ENCODE measurements at places on chromosomes 2 and 18.

GRCh38 chr2:230134496-230135129 lies 65.9 kb upstream of the SLC16A14 start:
- no peak for DNase-seq

GRCh38 chr2:28395334-28396061 lies 2.8 kb downstream of the FOSL2 start:
- DNase-seq, result no peak

- no peak for DNase-seq
These were observed 13.6 kb downstream of the DCAF17 start for GRCh38 chr2:171447675-171448074.

GRCh38 chr18:78818961-78819360 lies 160.7 kb upstream of the SALL3 start:
- DNase-seq, result no peak

GRCh38 chr2:161172901-161173540 lies 12.8 kb downstream of the TANK start:
- DNase-seq, result no peak

DNA sequence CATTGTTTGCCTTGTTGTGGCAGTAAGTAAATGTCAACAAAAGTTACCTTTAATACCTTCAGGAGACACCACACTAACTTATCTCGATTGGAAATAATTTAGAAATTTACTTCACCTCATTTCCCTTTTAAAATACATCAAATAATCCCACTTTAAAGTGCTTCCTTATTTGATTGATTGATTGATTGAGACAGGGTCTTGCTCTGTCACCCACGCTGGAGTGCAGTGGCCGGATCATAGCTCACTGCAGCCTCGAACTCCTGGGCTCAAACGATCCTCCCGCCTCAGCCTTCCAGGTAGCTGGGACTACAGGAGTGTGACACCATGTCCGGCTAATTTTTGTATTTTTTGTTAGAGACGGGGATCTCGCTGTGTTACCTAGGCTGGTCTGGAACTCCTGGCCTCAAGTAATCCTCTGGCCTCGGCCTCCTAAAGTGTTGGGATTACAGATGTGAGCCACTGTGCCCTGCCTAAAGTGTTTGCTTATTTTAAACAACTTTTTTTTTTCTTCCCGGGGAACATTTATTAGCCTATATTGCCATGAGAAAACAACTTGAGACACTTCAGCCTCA lies 12.0 kb upstream of the PAX3 start:
- DNase-seq, result no peak

- DNase-seq, result no peak
These were observed 500.7 kb downstream of the RIT2 start for GRCh38 chr18:42614619-42615293.

GRCh38 chr2:139737659-139738058 lies 957.5 kb upstream of the NXPH2 start:
- DNase-seq, result no peak

GRCh38 chr2:20191714-20192569 lies 33.0 kb downstream of the SDC1 start:
- no peak for DNase-seq

GRCh38 chr2:115746151-115746550 lies 1303.7 kb downstream of the DPP10 start:
- no peak for DNase-seq

GRCh38 chr18:57928466-57928865 lies 115.6 kb upstream of the NEDD4L start:
- no peak for DNase-seq

GRCh38 chr2:112251271-112251670 lies 3.6 kb downstream of the ZC3H8 start:
- no peak for DNase-seq

DNA sequence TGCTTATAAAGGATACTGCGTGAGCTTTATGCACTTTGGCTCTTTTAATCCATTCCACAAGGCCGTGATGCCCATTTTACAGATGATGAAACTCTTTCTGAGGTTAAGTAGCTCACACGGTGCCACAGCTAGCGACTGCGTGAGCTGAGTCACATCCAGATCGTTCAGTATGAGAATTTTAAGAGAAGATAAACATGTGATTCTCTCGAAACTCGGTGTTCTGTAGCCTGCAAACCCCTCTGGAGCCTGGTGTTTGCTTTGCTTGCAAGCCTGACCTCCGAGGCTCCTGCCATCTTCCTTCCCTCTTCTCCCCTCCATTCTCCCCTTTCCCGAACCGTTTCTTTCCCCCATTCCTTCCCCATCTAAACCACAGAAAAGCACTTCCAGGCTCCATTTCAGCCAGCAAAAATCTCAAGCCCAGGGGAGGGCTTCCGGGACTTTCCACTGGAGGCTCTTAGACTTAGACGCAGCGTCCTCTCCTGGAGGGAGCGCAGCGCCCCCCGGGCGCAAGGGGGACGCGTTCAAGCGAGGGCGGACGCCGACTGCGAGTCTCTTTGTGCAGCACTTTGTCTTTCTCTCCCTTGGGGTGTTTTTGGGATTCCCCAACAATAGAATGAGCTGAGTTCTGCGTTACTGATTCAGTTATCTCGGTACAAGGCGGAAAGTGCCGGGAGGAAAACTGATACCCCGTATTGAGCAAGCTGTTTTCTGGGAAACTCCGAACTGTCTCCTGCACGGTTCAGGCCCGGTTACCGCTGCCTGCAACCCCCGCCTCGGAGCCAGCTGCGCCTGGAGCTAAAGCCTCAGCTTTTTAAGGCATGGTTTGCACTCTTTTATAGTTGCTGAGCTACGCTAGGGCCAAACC lies 38.0 kb downstream of the CYP1B1 start:
- peak; percentile 23 for DNase-seq

- DNase-seq, result no peak
These were observed 82.6 kb upstream of the ODC1 start for GRCh38 chr2:10530607-10531239.

GRCh38 chr2:54394392-54394791 lies 61.7 kb upstream of the SPTBN1 start:
- no peak for DNase-seq

DNA sequence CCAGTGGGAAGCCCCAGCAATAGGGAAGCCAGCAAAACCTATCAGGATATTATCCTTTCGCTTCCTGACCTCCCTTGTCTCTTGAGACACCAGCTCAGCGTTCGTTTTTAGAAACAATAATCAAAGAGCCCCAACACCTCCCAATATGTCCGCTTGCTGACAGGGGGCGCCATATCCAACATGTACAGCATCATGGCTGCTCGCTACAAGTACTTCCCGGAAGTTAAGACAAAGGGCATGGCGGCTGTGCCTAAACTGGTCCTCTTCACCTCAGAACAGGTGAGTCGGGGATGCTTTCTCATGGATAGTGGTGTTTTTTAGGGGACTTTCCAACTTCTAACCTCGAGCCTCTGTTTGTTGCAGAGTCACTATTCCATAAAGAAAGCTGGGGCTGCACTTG lies 28.7 kb downstream of the GAD1 start:
- DNase-seq, result peak; percentile 44

GRCh38 chr18:77165503-77166188 lies 33.1 kb upstream of the MBP start:
- DNase-seq, result no peak

DNA sequence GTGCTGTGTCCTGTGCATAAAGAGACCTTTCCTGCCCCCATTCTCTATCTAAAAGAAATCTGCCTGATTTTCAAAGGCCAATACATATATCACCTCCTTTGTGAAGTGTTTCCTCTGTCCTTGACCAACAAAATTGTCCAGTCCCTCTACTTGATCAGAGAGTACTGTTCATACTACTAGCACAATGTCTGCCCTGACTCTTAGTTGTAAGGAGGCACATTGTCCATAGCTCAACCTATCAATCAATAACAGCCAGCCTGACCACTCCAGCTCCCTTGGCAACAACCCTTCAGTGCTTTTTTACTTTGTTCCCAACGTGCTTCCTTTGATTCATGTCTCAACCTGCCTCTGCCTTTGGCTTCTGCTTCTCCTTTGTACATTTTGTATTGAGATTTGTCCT lies 398.9 kb downstream of the TRIB2 start:
- DNase-seq, result no peak

DNA sequence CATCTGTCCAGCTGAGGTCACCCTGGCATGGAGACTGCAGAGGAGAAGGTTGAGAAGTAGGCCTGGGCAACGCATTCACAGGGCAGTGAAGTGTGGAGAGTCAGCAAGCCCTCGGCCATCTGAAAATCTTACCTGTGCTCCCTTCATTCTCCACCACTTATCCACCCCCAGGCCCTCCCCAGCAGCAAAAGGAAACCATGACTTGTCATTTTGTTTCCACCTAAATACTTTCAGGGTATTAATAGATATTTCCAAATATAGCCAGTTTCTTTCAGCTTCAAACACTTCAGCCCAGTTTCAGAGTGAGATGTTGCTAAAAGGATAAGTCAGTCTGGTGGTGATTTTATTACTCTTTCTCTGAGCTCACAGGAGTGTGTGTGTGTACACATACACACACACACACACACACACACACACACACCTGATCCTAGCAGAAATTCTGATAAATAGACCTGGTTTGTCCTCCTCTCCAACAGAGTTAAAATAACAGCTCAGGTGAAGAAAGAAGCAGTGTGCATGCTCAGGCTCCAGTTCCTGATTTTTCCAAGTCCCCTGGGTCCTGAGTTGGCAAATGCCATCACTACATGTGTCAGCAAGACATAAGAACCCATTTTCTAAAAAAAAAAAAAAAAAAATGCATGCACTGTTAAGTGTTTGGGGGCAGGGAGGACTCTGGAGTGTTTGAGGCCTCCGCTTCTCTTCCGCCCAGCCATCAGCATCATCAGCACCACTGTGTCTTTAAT lies 82.8 kb downstream of the LOXHD1 start:
- DNase-seq, result no peak

DNA sequence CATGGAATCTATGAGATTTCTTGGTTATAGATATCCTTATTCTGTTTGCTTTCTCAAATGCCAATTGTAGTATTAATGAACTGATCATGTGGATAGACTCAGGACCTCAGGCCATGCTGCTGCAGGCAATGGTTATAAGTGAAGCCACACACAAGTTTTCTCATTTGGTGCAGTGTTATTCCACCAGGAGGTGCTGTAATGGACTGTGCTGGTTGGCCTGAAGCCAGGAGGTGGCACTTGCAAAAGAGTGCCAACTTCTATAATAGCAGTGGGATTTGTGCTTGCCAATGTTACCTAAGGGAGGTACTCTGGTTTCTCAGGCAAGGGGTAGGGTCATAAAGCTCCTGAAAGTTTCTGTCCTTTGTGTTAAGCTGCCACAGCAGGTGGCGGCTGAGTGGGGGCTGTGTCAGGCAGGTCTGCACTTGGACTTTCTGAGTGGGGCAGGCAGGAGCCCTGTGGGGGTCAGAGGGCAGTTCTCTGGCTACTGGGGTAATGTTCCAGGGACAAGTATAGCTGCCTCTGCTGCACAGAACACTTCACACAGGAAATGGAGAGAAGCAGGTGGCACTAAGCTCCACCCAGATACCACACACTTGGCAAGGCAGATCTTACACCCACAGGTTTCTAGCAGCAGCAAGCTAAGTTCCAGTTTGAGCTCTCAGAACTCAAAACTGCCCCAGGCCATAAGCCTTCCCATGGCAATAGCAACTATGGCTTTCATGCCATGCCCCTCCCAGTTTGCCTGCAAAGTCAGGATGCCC lies 352.6 kb upstream of the CWC22 start:
- DNase-seq, result no peak

GRCh38 chr2:74957886-74958273 lies 563 bp upstream of the POLE4 start:
- no peak for DNase-seq

GRCh38 chr2:28648147-28648546 lies 103.5 kb upstream of the PPP1CB start:
- no peak for DNase-seq

DNA sequence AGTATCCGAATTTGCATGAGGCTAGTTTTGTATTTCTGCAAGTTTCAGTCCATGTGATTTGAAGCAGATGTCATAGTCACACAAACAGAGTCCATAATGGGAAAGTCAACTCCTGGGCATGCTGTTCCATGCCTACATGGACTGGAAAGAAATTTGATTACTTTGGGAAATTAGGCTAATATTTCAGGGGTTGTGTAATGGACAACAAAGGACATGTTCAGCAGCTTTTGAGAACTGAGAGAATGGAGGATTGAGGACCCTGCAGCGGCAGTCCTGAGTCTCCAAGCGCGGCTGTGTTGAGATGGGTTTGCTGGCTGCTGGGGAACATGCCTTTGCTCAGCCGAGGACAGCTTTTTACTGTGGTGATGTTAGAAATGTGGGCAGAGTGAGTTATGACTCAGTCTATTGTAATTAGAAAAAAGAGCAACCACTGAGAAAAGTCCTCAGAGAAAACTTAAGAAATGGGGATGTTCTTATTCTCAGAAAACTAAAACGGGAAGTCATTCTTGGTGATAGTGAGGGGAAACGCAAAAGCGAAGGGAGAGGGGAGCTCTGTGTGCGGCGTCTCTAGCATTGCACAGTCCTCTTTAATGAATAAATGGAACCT lies 149.2 kb downstream of the FAM210A start:
- DNase-seq, result peak; percentile 57

DNA sequence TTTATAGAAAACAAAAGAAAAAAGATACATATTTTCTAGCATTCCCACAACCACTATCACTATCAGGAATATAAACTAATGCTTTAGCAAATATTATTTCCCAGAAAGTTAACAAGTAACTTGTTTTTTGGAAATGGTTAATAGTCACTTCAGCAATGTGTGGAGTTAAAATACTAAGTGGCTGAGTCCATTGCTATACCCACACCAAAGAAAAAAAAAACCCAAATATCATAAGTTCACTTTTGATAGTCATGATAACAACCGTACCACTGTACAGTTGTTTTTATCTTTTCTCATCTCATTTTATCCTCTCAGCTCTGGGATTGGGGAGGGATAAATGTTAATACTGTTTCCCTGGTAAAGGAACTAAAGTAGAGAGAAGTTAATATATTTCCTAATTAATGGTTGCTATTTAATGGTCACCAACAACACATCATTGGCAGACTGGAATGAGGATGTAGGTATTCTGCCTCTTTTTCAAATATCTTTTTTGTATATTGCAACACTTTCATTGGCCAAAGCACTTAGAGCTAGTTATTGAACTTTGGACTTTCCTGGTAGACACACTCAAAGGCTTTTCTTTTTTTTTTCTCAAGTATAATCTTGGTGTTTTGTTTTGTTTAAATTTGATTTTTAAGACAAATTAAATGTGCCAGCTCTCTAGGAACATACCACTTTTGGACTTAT lies 18.4 kb upstream of the KANSL1L start:
- no peak for DNase-seq

- no peak for DNase-seq
These were observed 23.9 kb downstream of the CFAP65 start for GRCh38 chr2:219017201-219017931.

DNA sequence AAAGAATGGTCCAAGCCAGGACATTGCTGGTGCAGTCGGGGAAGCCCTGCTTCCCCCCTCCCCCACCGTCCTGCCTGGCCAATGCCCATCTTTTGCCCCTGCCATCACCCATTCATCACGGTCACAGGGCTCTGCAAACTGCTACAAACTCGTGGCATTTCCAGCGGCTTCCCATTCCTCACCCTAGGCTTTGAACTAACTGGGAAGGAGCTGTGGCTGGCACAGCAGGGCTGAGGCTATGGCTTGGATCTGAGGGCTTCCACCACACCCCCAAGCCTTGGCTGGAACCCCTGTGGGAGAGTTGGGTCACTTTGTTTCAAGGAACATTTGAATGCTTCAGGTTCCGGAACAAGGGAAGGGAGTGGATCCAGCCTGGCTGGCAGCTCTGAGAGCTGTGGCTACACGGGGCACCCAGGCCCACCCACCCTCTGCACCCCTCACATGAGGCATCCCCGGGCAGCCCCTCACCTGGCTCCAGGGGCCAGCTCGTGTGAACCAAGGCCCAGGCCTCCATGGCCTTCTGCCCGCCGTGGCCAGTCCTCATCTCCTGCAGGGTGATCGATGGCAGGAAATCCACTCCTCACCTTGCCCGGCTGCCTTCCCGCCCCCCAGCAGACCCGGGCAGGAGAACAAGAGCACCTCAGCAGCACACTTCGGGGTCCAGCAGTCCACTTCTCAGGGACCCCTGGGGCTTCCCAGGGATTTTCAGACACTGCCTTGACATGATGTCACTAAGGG lies 58.8 kb upstream of the OTOS start:
- no peak for DNase-seq
